SHP77 (cell line): ENCODE measurements at places on chromosomes 11 and 22.
A peak's percentile ranks its signal among the peaks of the same experiment; 100 is the strongest.

- no peak for DNase-seq
Measured at GRCh38 chr11:35593143-35593542, 25.1 kb upstream of the FJX1 start.

GRCh38 chr22:26804911-26805539 lies 147.6 kb downstream of the MIAT start:
- DNase-seq, result no peak

GRCh38 chr11:130006929-130007328 lies 4.3 kb upstream of the PRDM10 start:
- no peak for DNase-seq

- DNase-seq, result no peak
Measured at GRCh38 chr11:129937592-129938238, 42.3 kb upstream of the NFRKB start.

- DNase-seq, result no peak
Measured at GRCh38 chr11:121965330-121965729, 150.7 kb downstream of the BLID start.

GRCh38 chr11:103659206-103659618 lies 377.2 kb upstream of the DDI1 start:
- peak; percentile 10 for DNase-seq

DNA sequence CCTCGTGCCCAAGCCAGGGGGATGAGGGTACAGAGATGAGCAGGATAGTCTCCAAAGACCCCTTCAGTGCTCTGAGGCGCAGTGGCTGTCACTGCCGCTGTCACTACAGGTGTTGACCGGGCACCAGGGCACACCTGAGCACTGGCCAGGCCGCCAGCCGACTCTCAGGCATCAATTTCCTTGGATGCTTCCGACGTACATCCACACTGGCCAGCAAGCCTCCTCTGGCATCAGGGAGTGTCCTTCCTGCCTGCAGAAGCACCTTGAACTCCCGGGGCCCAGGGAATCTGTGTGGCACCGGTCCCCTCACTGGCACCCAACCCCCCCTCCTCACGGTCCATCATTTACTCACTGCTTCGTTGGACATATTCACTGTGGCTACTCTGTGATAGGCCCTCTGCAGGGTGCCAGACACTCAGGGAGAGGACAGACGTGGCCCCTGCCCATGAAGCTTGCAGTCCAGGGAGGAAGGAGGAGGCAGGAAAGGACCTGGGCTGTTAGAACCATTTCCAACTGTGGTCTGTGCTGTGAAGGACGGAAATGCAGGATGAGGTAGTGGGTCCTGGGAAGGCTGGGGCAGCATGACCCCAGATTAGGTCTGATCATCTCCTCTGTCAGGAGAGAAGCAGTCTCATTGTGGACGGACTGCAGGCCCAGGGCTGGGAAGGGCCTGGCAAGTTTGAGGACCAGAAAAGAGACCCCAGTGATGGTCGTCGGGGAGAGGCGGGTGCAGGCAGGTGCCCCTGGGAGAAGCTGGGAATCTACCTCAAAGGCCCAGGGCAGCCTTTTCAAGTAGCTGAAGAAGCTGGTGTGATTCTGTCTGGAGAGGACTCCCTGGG lies 46.3 kb upstream of the ANO1 start:
- no peak for DNase-seq

- DNase-seq, result no peak
Measured at GRCh38 chr22:40534379-40535188, 101.9 kb downstream of the MRTFA start.

DNA sequence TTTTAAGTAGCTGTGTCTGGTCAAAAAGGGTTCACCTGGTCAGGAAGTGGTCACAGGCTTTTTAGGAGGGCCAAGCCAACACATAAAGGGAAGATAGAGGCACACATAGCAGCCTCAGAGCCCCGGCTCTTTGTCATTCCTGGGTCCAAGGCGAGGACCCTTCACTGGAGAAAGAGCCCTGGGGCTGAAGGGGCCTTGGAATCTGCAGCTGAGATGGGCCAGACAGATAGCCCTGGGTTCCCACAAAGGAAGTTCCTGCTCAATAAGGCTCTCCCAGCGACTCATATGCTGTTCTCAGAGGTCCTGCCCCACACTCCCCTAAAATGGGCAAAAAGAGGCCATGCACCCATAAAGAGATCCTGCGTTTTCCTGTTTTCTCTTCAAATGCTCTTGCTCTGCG lies 77.7 kb downstream of the LINC01488 start:
- DNase-seq, result no peak

- DNase-seq, result no peak
Measured at GRCh38 chr22:20567371-20567847, 60.0 kb downstream of the MED15 start.

- DNase-seq, result no peak
Measured at GRCh38 chr22:36199001-36199551, 2.5 kb downstream of the APOL4 start.

DNA sequence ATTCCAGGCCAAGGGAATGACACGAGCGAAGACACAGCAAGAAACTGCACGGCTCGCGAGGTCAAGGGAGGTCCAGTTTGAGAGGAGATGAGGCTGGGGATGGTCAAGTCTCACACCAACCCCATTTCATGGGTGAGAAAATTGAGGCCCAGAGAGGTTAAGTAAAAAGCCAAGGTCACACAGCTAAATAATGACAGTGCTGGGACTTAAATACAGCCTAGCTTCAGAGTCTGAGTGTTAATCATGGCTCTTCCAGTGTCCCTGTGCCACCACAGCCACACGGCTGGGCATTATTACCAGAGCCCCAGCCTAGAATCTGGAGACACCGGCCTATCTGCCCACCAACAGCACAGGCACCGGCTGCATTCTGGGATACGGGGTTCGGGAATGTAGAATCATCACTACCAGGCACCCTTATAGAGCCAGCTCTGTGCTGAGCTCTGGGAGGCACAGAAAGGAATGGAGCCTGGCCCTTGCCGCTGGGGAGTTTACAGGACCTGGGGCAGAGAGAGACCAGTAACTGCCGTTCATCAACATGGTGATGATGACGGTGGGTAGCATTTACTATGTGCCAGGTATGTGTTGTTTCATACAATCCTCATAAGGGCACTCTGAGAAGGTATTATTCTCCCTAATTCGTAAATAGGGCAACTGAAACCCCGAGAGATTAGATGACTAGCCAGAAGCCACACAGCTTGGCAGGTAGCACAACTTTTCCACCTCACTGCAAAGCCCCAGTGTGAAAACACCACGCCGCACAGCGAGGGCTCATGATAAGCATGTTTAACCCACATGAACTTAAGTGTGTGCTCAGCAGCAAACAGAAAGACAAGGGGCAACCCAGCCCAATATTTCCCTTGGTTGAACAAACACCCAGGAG lies 51.8 kb downstream of the CD6 start:
- no peak for DNase-seq

- peak; percentile 46 for DNase-seq
Measured at GRCh38 chr11:798093-798713, at the start of gene SLC25A22. Gene SLC25A22, minus strand, starts transcription at chr11:798281. Its CDS starts 3,275 bp downstream, at chr11:795006.

GRCh38 chr22:22616636-22617035 lies 27.8 kb upstream of the GGTLC2 start:
- no peak for DNase-seq

GRCh38 chr11:26867286-26867685 lies 126.6 kb upstream of the FIBIN start:
- no peak for DNase-seq

- DNase-seq, result no peak
Measured at GRCh38 chr11:34576331-34576730, 44.6 kb upstream of the EHF start.

DNA sequence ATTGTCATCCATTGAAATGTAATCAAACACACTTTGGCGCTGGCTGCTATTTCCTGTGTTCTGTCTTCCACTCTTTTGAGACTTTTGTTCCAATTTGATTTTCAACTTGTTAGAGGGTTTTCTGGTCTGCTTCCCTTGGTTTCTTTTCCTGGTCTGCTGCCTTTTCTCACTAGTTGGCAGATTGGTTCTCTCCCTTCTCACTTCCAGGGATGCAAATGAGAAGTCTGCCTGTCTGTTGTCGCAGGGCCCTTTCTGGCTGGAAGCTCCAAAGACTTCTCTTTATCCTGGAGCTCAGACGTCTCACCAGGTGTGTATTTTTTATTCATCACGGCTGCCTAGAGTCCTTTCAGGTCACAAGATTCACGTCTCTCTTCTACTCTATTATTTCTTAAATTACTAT lies 84.0 kb downstream of the RPS6KA4 start:
- DNase-seq, result no peak

DNA sequence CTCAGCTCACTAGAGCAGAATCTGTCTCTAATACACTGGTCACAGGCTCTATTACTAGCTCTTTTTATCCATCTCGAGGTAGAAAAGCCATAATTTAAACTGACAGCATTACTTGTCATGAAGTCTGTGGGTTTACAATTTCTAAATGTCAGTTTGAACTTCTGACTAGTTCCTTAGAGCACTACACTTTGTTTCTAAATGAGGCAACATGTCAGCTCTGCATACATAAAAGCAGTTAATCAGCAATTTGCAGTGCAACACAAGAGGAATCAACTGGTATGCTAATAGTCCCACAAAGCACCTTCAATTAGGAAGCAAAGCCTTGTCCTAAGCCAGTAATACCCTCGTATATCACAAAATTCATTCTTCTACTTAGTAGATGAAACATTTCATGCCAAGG lies 321.3 kb downstream of the TTC28 start:
- DNase-seq, result no peak

DNA sequence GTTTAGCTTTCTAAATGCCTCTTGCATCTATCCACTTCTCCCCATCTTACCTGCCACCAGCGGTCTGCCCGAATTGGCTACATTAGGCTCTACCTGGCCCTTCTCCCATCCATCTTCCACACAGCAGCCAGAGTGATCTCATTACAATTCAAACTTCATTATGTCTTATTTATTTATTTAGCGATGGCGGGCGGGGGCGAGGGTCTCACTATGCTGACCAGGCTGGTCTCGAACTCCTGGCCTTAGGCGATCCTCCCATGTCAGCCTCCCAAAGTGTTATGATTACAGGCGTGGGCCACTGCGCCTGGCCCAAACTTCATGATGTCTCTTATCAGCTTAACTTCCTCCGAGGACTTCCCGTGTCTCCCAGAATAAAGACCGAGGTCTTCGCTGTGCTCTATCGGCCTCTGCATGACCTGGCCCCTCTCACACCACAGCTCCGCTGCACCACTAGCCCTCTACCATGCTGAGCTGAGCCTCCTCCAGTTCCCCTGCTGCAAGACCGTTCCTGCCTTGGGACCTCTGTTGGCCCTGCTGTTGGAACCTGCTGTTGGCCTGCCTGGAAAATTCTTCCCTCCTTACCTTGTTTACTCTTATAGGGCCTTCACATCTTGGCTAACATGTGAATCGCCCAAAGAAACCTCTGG lies 870 bp upstream of the CTTN start:
- DNase-seq, result peak; percentile 45

GRCh38 chr11:18312012-18312411 lies 9.9 kb downstream of the HPS5 start:
- no peak for DNase-seq

- DNase-seq, result no peak
Measured at GRCh38 chr11:62922653-62923431, 1.7 kb upstream of the CHRM1 start.

DNA sequence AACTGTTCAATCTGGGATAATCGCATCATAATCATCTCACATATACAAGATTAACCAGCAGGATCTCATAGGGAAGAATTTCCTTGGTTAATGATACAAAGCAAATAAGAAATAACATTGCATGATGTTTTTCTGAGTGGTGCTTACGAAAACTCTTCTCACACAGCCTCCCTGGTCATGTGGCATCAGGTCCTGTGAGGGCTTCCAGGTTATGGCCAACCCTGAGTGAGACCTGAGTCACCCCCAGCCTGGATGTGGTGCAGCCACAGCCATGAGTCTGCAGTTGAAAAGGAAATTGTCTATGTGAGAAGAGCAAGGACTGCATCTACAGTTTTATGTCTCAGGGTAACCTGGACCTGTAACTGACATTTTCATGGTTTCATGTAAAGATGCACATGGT lies 90.5 kb upstream of the XKR3 start:
- DNase-seq, result no peak

- DNase-seq, result no peak
Measured at GRCh38 chr11:1422481-1422880, 32.7 kb downstream of the BRSK2 start.

DNA sequence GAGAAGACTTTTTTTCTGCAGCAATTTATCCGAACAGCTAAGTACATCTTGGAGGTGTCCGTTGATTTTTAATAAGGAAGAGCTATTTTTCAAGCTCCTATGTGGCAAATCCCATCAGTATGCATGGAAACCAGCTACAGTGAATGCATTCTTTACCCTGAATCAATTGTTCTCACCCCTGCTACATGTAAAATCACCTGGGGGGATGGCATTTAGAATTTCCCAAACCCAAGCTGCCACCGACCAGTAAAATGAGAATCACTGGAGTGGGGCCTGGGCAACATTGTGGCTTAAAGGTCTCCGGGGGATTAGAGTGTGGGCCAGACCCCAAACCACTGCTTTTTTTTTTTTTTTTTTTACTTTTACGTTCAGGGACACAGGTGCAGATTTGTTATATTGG lies 2.8 kb upstream of the ZNF195 start:
- no peak for DNase-seq

GRCh38 chr22:40335358-40335757 lies 10.9 kb upstream of the ADSL start:
- no peak for DNase-seq

DNA sequence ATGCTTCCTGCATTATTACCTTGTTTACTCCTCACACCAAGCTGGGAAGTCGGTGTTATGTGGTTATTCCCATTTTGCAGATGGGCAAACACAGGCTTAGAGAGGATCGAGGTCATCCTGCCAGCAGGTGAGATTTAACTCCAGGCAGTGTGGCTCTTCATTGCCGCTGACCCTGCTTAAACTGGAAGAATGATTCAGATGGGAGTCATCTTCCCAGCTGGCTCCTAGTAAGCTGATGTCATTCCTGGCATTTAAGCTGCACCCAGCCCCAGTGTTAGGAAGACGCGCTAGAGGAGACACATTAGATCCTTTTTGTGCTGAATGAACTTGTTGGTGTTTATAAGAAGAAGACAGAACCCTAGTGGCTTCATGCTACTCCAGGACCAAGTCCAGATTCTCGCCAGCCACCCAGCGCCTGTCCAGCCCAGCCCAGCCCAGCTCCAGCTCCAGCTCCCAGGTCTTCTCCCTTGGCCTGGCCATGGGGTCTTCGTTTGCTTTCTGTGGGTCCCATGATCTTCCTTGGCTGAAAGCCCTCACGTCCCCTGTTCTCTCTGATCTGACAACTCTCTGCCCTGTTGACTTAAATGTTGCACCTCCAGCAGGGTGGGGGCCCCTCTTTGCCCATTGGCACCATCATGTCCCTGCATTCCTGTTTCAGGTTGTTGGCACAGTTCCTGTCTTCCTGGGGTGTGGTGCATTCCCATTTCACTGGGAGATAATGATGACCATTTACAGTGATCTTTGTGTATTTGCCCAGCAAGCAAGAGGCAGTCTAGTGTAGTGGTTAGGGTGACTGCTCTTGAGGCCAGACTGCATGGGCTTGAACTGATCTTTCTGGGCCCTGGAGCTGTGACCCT lies 13.6 kb downstream of the PARVB start:
- DNase-seq, result peak; percentile 35
